ENCODE measurements at places on chromosomes 5 and 9. TPM values are rescaled to one million over a fixed set of nuclear protein-coding genes. Genes with fewer than 3 reads are reported as not detected.

PTPDC1 gene
- total RNA-seq: 9.6 TPM

- DNase-seq: no peak
Measured at GRCh38 chr9:117719161-117719920, 15.1 kb downstream of the TLR4 start.

DNA sequence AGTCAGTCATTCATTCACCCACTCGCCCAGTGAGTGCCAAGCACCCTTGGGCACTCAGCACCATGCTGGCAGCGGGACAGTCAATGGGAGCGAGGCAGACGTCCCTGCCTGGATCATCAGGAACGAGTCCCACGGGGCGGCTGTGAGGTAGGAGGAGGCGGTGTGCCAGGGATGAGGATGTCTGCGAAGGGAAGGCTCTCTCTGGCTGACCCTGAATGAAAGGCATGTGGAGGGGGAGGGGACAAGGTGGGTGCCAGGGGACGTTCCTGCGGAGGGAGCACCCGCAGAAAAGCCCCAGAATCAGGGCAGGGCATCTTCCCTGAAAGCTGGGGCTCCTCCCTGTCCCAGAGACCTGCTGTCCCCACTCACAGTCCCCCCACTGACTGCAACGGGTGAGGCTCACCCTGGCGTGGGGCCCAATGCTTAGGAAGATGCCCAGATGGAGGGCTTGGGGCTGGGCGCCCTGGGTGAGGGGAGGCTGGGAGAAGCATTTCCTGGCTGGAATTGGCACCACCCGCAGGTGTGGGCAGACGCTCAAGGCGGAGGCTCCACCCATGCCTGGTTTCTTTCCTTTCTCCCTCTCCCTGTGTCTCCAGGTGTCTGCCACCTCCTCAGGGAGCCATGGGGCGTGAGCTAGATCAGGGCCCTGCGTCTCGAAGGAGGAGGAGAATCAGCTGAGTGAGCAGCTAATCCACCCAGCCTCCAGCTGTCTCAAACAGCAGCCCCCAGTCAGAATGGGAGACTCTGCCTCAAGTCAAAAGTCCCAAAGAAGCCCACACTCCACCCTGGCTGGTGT lies 179.0 kb upstream of the PPP1R26 start:
- DNase-seq: no peak

GRCh38 chr5:87432460-87432859 lies 19.7 kb upstream of the CCNH start:
- DNase-seq: no peak

DNA sequence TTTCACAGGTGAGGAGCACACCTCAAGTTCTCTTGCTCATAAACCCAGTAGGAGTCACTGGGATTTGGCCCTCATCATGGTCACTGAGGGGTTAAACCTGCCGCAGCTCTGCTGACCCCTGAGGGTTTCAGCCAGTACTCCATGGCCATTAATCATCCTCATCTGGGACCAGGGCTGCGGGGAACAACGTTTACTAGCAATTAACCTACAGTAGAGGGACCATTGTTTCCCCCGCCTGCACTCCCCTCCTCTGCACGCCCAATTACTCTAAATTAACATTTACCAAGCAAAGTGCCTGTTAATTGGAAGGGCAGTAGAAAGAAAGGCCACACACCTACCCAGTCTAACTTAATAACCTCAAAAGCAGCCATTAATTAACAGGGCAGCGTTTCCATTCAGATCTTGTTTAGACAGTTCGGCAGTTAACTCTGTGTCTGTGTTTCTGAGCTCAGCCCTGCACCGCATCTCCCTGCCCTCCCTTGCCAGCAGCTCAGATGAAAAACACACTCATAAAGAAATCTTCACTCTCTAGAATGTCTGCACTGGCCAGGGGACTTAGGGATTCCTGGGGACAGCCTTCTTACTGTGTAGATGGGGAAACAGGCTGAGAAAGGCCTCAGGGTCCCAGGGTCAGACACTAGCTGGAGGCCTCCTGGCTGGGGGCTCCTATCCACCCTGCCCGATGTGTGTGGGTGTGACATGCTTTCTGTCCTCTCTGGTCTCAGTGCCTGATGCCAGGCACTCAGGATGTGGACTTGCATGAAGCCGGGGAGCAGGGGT lies 51.6 kb downstream of the ALG2 start:
- DNase-seq: no peak

GRCh38 chr9:1202512-1203280 lies 152.5 kb downstream of the DMRT2 start:
- DNase-seq: no peak

DNA sequence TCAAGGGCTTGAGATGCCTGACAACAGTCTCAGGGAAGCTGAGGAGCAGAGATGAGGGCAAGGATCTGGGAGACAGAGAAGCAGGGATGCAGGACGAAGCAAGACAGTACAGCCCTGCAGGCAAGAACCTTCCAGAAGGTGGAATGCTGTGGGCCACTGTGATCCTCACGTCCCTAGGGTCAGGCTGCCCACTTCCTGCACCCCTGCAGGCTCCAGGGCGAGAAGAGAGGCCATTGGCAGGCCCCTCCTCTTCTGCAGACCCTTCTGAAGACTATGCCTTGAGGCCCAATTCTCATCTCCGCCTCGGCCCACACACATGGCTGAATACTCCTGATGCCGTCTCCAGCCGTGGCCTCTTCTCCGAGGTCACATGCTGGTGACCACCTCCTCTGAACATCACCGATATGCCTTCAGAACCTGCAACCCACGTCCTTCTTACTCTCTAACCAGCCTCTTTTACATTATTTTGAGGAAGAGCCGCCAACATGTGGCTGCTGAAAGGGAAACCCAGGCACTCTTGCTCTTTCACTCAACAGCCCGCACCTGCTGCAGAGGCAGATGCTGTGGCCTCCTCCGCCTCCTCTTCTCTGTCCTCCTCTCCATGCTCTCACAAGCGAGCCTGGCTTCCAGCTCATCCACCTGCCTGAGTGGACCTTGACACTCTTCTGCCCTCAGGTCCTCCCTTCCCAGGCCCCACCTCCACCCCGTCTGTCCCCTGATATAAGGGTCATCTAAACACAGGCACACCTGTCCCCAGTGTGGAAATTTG lies 181.5 kb downstream of the IRX2 start:
- peak; percentile 44 for DNase-seq

GRCh38 chr9:124042201-124042721 lies 30.7 kb downstream of the LHX2 start:
- no peak for DNase-seq

DNA sequence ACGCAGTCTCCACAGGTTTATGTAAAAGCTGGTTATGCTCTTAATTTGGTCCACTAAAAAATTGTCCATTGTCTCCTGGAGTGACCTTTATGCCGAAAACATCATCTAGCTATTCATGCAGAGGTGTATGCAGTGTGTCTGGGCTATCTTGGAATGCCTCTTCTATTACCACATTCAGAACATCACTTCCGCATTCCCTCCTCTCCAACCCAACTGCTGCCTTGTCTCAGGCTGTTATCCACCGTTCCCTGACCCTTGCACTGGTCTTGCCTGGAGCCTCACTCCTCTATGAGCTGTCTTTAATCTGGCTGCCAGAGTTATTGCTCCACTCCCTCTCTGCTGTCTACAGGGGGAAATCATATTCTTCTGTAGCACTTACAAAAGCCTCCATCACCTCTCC lies 214.1 kb upstream of the ANKRD55 start:
- DNase-seq: no peak

DNA sequence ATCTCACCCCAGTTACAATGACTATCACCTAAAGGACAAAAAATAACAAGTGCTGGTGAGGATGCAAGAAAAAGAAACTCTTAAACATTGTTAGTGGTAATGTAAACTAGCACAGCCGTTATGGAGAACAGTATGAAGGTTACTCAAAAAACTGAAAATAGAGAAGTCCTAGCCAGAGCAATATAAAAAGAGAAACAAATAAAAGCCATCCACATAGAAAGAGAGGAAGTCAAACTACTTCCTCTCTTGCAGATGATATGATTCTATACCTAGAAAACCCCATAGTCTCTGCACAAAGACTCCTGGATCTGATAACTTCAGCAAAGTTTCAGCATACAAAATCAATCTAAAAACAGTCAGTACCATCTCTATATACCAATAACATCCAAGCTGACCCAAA lies 221.5 kb upstream of the FAM174A start:
- no peak for DNase-seq

- no peak for DNase-seq
Measured at GRCh38 chr9:110086537-110086936, 121.4 kb downstream of the C9orf152 start.

DNA sequence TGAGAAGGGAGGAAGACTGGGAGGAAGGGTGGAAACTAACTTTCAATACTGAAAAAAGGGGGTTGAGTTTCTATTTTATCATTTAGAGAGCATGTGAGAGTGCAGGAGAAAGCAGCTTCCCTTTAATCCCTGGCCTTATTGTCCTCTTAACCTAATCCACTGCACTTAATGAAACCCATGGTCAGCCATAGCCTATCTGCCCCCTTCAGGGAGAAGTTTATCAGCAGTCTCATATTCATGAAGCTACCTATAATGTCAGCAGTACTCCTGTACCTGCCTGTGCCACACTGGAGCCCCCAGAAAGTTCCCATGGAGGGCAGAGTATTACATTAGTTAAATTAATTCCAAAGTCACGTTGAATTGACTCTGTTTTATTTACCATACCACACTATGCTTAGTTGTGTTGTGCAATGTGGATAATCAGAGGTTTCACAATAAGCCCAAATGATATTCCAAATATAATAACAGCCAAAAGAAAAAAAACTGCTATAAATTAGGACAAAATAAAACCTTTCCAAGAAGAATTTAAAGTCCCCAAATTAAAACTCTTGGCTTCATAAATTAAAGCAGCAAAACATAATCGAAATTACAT lies 62.9 kb downstream of the MUSK start:
- DNase-seq: no peak

ZNF883 gene
- 4.1 TPM for total RNA-seq

BTNL8 gene
- total RNA-seq: 0.59 TPM

GRCh38 chr9:137336735-137337134 lies 34.7 kb upstream of the NRARP start:
- no peak for DNase-seq
